Activated T-helper 17 cell treated with anti-CD3 and anti-CD28 coated beads, Interleukin-2, amount 50 U/mL, for 72 hours (primary cell): ENCODE measurements at places on chromosomes 16 and 17.
A peak's percentile ranks its signal among the peaks of the same experiment; 100 is the strongest.

- ATAC-seq, result no peak
Measured at GRCh38 chr16:75267631-75268264, 16.3 kb upstream of the BCAR1 start.

- ATAC-seq, result no peak
Measured at GRCh38 chr16:84544031-84544773, 39.7 kb upstream of the MEAK7 start.

- ATAC-seq, result no peak
Measured at GRCh38 chr16:76345163-76345661, 68.0 kb downstream of the CNTNAP4 start.

- ATAC-seq, result no peak
Measured at GRCh38 chr16:66948837-66949225, 12.2 kb upstream of the CES3 start.

DNA sequence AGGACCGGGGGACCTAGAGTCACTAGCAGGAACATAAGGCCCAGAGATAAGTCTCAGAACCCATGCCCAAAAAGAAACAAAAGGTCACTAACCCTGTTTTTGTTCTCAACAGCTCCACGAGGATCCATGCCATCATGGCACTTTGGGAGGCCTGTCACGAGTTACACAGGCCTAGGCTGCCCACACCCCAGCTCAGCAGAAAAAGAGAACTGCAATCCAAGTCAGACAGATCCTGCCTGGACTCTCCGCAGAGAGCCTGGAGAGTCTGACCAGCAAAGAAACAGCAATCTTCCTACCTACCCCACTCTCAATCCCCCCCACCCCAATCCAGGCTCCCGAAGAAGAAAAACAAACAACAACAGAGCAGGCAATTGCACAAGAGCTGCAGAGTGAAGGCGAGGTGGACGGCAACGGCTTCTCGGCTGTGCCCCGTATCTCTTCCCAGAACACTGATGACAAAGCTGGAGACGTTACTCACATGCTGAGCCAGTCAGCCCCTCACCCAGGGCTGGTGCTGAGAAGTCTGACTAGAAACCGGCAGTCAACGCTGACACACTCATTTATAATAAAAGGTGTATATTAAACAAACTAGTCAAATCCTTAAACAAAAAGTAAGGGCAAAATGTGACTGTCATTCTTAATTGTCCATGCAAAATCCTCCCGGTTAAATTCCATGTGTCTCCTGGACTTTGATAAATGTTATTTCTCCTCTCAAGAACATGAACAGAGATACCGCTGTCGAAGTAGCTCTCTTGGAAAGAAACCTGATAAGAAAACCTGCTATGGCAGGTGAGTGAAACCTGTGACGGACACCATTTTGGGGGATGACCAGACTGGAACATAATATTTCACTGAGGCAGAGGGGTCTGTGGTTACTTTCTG is 89.3 kb downstream of the SMG6 start:
- ATAC-seq, result no peak

GRCh38 chr16:11389631-11390565 is 44.6 kb downstream of the RMI2 start:
- ATAC-seq, result no peak

- ATAC-seq, result no peak
Measured at GRCh38 chr17:78316867-78317789, 42.7 kb downstream of the SOCS3 start.

GRCh38 chr16:50671644-50672260 is 9.4 kb downstream of the SNX20 start:
- ATAC-seq, result peak; percentile 35

DNA sequence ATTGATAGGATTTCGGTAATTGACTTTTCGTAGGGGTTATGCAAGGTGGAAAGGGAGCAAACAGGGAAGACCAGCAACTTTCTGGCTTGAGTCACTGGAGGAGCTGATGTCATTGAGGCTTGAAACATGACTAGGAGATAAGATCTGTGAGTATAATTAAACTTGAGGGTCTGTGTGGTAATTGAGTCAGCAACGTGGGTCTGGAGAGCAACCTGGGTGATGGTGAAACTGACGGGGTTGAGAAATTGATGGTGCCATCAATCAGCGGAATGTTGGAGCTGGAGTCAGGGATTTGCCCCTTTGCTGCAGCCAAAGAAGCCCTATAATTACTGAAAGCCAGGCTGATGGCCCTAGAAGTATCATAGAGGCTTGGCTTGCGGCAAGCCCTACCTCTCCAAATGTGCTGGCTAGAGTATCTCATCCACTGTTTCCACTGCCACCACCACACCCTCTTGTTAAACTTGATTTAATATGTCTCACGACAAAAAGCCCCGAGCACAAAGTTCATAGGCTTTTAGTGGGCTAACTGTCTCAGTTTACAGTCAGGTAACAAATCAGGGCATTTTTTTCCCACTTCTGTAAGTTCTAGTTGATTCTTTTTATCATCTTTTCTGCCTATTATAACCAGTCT is 186.9 kb upstream of the ELAC2 start:
- ATAC-seq, result no peak

DNA sequence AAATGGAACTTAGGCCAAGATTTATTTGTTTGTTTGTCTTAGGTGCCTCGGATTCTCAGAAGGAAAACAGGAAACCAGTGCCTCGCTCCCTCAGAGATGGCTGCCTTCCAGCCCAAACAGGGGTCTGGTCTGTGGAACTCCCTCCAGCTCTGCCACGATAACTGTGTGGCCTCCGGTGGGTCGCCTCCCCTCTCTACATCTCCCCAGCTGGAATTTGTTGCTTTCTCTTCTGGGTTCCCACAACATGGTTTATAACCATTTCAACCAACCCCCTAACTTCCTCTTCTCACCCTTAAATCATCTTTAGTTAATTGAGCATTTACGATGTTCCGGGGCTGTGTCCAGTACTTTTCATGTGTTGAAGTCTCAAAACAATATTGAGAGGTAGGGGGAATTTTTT is 30.9 kb upstream of the PLLP start:
- ATAC-seq, result no peak

DNA sequence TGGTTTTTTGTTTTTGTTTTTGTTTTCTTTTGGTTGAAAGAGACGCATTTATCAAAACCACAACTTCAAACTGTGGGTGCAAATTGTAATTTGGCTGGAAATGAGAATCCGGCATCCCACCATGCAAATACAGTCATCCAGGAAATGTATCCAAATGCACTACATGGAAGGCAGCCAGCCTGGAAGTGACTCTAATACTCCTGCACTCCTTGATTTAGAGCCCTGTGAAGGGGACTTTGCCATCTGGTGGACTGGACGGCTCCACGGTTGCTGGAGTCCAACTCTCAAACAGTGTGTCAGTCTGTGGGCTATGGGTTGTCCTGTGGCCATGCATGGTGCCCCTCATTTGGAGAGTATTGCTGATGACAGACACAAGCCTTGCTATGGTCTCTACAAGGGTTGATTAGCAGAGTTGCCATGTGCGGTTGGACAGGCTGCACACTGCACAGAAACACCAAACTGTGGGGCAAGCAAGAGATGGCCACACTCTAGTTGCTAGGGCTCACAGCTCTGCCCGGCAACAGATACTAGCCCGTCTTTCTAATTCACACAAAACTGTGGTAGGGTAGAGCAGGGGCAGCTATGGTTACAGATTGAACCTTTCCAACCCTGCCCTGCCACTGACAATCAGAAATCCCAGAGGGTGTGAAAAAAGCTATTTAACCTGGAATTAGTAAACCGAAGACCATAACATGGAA is 62.4 kb downstream of the VAT1L start:
- ATAC-seq, result no peak

GRCh38 chr17:39836117-39836516 is 28.0 kb downstream of the IKZF3 start:
- ATAC-seq, result no peak

DNA sequence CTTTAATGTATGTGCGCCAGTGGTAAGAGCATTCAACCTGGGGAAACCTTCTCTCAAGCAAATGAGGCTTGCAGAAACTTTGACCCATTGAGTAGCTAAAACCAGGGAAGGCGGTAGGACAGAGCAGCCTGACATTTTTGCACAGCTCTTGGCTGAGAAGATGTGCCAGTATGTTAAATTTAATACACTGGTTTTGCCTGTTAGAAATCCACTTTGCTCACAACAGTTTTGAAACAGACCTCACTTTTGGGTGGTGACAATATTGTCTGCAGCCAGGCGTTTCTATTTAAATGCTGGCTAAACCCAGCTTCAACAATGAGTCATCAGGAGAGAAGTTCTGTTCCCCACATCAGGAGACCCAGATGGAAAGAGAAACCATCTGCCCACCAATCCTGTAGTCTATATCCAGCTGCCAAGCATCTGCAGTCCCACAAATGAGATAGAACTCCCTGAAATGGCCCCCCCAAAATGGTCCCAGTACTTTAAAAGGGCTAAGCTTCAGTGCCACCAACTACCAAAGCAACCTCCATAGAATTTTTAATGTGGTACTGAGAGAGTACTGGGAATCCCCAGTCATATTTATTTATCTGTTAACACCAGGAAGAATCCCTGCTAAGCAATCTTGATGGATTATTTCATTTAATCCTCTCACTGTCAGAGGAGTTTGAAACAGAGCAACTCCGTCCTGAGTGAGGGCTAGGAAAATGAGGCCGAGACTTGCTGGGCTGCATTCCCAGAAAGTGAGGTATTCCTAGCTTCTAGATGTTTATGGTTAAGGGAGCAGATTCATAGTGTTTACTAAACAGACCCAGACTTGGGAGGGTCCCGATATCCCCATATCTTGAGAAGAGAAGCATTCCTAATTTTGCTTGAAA is 29.0 kb upstream of the CLEC3A start:
- no peak for ATAC-seq

- peak; percentile 17 for ATAC-seq
Measured at GRCh38 chr17:67244431-67245072, 444 bp downstream of the HELZ start.

DNA sequence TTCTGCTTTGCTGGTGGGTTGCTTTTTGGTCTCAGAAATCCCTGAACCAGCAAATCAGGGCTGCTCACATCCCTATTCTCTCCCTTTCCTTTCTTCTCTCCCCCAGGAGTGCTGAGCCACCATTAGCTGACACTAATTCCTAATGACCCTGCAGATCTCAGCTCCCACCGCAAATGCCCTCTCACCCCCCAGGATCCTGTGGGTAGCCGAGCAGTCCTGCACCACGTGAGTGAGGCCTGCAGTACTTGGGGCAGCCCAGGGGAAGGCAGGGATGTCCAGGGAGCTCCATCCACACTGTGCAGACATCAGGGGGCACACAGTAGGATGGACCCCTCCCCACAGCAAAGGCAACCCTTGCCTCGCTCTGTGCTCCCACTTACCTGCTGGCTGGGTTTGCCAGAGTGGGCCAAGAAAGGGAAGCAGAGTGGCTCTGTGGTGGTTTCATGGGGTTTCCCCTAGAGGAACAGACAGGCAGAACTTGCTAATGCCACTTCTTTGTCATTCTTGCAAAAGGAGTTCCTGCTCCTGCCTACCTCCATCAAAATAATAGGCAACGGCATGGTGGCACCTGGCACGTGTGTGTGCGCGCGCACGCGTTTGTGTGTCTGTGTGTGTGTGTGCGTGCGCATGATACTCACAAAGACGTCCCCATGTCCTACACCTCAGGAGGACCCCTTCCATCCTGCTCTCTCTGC is 135.6 kb downstream of the GAS7 start:
- ATAC-seq, result no peak

DNA sequence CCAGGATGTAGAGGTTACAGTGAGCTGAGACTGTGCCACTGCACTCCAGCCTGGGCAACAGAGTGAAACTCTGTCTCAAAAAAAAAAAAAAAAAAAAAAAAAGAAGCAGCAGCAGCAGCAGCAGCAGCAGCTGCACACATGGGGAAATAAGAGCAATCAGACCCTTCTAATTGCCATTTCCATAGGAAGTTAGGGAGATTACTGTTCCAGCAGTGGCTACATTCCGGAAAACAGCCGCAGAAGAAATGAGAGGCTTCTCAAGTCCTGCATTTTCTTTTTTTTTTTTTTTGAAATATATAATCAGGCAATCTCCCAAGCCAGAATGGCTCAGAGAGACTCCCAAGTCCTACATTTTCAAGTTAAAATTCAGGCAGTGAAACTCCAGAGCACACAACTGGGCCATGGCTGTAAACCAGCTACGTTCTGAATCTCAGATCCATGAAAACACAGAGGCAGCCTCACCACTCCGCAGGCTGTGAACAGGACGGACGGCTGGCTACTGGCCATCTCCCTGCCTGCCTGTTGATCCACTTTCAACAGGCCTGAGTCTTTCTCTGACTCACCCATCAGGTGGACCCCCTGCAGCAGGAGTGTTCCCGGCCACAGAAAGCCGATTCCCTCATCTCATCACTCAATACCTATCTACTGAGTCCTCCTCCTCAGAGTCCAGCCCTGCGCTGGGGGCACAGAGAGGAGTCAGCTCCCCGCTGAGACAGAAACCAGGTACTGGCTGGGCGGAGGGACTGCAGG is 15.0 kb downstream of the TRPV1 start:
- ATAC-seq, result no peak

DNA sequence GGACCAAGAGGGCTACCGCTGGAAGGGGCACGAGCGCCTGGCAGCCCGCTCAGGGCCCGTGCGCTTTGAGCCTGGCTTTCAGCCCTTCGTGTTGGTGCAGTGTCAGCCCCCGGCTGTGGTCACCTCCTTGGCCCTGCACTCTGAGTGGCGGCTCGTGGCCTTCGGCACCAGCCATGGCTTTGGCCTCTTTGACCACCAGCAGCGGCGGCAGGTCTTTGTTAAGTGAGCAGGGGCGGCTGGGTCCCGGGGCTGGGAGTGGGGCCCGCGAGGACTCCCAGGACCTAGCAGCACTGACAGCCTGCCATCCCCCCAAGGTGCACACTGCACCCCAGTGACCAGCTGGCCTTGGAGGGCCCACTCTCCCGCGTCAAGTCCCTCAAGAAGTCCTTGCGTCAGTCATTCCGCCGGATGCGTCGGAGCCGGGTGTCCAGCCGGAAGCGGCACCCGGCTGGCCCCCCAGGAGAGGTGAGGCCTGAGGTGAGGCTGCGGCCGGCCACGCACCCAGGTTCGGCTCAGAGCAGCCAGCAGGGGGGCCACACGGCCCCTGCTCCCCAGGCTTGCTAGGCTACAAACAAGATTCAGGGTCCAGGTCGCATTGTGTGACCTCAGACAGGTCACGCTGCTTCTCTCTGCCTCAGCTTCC is 17.4 kb upstream of the MYO15B start:
- no peak for ATAC-seq

- ATAC-seq, result no peak
Measured at GRCh38 chr17:61232871-61233270, 166.8 kb upstream of the TBX2 start.

DNA sequence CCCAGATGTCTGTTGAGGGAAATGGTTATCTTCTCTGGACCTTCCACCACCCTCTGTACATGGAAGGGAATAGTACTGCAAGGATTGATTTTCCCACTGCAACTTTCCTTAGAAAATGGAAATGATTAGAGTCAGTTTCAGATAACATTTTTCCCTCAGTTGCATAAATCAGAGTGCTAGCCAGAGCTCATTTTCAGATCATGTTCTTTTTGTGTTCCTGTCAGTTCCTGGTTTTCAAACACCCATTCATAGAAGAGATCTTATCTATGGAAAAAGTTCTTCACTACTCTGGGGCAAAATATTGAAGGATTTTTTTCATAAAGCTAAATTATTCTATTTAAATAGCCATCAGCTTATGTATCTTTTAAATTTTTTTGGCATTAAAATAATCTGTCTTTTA is 11.7 kb upstream of the COX10 start:
- ATAC-seq, result no peak

- ATAC-seq, result no peak
Measured at GRCh38 chr16:77679391-77679790, 42.9 kb upstream of the NUDT7 start.

- no peak for ATAC-seq
Measured at GRCh38 chr17:76480632-76481031, 13.2 kb downstream of the AANAT start.

- ATAC-seq, result no peak
Measured at GRCh38 chr17:80639658-80640057, 95.0 kb downstream of the RPTOR start.

GRCh38 chr17:59786536-59787319 is 79.3 kb downstream of the VMP1 start:
- ATAC-seq, result peak; percentile 81
